ENCODE measurements at places on chromosomes 7 and 10. TPM values are rescaled to one million over a fixed set of nuclear protein-coding genes. Genes with fewer than 3 reads are reported as not detected.

The ACTL6B gene
- total RNA-seq, result not detected

DNA sequence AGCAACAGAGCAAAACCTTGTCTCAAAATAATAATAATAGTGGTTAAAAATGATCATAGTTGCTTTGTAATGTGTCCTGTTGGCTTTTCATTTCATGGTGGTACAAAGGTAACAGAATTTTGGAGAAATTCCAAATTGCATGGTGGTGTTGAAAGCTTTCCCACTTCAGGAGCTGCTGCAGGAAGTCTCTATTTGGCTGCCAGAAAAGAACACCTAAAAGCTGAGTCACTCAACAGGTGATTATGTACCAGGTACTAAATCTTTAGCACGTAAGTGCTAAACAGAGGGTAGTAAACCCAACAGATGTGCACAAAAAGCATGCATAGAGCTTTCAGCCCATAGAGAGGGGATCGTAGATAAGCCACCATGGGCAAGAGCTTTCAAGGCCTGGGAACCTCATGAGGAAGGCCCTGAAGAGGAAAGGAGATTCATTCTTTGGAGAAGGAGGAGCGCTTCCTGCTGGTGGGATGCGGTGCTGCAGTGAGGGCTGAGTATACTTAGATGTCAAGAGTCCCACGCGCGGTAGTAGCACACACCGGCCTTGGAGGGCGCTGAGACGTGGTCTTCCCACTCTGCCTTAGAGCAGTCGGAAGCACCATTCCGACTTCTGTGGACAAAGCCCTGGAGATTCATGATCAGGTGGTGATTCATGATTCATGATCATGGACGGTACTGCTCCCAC, 118.7 kb downstream of the RALA start:
- DNase-seq, result no peak
- H3K27me3 ChIP-seq, result no peaks in the 10 kb centered on the region
- H3K27ac ChIP-seq, result no peak overlapping the region
- no peaks in the 10 kb centered on the region for H3K4me1 ChIP-seq

DNA sequence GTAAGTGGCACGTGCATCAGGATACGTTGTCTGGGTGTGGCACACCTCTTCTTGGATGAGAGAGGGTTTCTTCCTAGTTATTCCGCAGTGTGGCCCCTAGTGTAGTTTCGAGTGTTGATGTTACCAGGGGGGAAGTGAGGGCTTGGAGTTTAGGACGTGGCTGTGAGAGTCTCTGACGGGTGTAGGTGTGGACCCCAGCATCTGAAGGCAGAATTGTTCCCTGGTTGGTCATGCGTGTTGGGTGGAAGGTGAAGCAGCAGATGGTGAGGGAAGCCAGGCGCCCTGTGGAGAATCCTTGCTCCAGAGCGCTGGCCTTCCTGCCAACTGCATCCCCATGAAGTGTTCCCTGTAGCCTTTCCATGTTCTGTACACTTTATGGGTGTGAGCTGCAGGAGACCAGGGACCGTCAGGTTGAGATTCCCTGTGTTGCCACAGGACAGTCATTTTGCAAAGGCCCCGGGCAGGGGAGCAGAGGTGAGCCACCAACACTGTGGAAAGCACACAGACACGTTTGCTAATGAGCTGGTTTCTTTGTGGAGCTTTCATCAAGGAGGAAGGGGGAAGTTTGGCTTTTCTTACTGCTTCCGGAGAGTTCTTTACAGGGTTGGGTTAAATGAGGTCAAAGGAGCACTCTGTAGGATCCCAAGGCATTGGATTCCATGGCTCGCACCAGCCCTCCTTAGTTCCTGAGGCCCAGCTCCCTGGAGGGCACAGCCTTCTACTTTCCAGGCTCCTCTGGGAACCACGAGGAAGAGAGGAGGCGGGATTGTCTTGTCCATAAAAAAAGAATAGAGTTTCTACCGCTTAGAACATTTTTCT, 32.0 kb downstream of the TSPAN14 start:
- no peak for DNase-seq
- H3K36me3 ChIP-seq, result no peaks in the 10 kb centered on the region
- H3K4me1 ChIP-seq, result no peaks in the 10 kb centered on the region
- no peaks in the 10 kb centered on the region for H3K27me3 ChIP-seq
- no peak overlapping the region for H3K27ac ChIP-seq
- no peak overlapping the region for H3K4me3 ChIP-seq

- no peaks in the 10 kb centered on the region for H3K36me3 ChIP-seq
- no peak for DNase-seq
- H3K27me3 ChIP-seq, result no peaks in the 10 kb centered on the region
- H3K4me1 ChIP-seq, result no peaks in the 10 kb centered on the region
Measured at GRCh38 chr10:76175533-76176165, 744.2 kb downstream of the LRMDA start.

The DYDC2 gene
- total RNA-seq, result 12.4 TPM

GRCh38 chr7:22686620-22687019, 40.4 kb upstream of the IL6 start:
- H3K27ac ChIP-seq, result no peak overlapping the region
- H3K27me3 ChIP-seq, result no peaks in the 10 kb centered on the region
- no peak overlapping the region for H3K4me3 ChIP-seq
- DNase-seq, result no peak
- no peaks in the 10 kb centered on the region for H3K36me3 ChIP-seq

The GLCCI1 gene
- 21.6 TPM for total RNA-seq

GRCh38 chr7:11539853-11540252, 292.1 kb downstream of the THSD7A start:
- no peak for DNase-seq
- H3K27ac ChIP-seq, result peak overlapping the region; percentile 51
- H3K4me1 ChIP-seq, result peaks cover 6% of the 10 kb centered on the region
- no peak overlapping the region for H3K4me3 ChIP-seq

The CCDC172 gene
- not detected for total RNA-seq

GRCh38 chr10:69172241-69172982, 7.6 kb upstream of the SUPV3L1 start:
- no peaks in the 10 kb centered on the region for H3K36me3 ChIP-seq
- no peak for DNase-seq
- H3K4me1 ChIP-seq, result no peaks in the 10 kb centered on the region
- H3K27ac ChIP-seq, result no peak overlapping the region
- no peaks in the 10 kb centered on the region for H3K27me3 ChIP-seq

DNA sequence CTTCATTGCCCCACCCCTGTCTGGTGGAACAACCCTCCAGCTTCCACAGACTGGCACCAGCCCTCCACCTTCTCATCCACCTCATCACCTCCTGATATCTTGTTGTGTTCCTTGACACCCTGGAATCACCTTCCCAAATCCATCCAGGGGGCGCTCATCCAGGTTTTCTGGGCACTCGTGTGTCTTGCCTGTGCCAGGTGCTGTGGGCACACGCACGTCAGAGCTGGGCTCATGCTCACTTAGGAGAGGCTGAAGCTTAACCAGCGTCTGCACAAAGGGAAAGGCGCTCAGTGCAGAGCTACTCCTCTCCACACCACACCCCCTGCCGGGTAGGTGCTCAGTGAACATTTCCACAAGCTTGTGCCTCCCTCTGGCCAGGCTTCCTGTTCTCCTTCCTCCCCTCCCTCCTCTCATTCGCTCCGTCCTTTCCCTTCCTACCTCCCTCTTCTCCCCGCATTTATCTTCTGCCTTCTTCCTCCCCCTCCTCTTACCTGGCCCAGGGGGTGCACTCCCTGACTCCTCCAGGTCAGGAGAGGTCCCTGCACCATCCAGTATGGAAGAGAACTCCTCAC, 4.8 kb downstream of the ADCYAP1R1 start:
- H3K36me3 ChIP-seq, result no peaks in the 10 kb centered on the region
- H3K4me3 ChIP-seq, result no peak overlapping the region
- H3K27ac ChIP-seq, result no peak overlapping the region
- DNase-seq, result no peak
- H3K27me3 ChIP-seq, result no peaks in the 10 kb centered on the region
- H3K4me1 ChIP-seq, result no peaks in the 10 kb centered on the region

GRCh38 chr7:118777308-118777707, 552.8 kb downstream of the ANKRD7 start:
- no peaks in the 10 kb centered on the region for H3K27me3 ChIP-seq
- H3K4me3 ChIP-seq, result no peak overlapping the region
- H3K36me3 ChIP-seq, result no peaks in the 10 kb centered on the region

GRCh38 chr10:6504296-6504695, 75.8 kb downstream of the PRKCQ start:
- DNase-seq, result no peak
- no peaks in the 10 kb centered on the region for H3K4me1 ChIP-seq
- no peaks in the 10 kb centered on the region for H3K36me3 ChIP-seq
- no peak overlapping the region for H3K27ac ChIP-seq
- H3K27me3 ChIP-seq, result no peaks in the 10 kb centered on the region
- no peak overlapping the region for H3K4me3 ChIP-seq

The ZP3 gene
- total RNA-seq, result not detected

The CALHM1 gene
- not detected for total RNA-seq

- H3K27ac ChIP-seq, result no peak overlapping the region
- no peak for DNase-seq
- H3K4me1 ChIP-seq, result no peaks in the 10 kb centered on the region
Measured at GRCh38 chr7:132861424-132861823, 220.5 kb downstream of the CHCHD3 start.

The ADAM22 gene
- 6.9 TPM for total RNA-seq

The SEMA3D gene
- total RNA-seq, result 7.1 TPM

The MACROH2A2 gene
- total RNA-seq, result 1.8 TPM

- no peaks in the 10 kb centered on the region for H3K36me3 ChIP-seq
- H3K27ac ChIP-seq, result no peak overlapping the region
- no peaks in the 10 kb centered on the region for H3K4me1 ChIP-seq
Measured at GRCh38 chr10:101778781-101779543, 3.0 kb upstream of the FGF8 start.

DNA sequence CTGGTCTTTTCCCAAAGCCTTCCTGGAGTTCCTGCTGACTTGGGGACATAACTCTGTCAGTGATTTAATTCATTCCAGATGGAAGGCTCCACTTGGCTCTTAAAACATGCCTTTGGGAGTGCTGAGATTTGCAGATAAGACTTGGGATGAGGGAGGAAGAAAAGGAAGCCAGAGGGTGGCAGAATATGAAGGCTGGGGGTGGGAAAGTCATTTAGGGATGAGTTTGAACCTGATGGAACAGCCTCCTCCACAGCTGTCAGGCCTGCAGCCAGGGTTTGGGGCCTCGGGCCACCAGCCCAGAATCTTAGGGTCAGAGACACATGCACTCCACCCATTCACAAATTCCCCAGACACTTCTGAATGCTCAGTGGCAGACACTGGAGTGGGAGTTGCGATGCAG, 28.4 kb upstream of the EIF5AL1 start:
- H3K4me1 ChIP-seq, result no peaks in the 10 kb centered on the region
- no peaks in the 10 kb centered on the region for H3K36me3 ChIP-seq
- H3K27ac ChIP-seq, result peak overlapping the region; percentile 61
- DNase-seq, result peak; percentile 86

The VAX1 gene
- total RNA-seq, result not detected

GRCh38 chr10:123380491-123381085, 226.4 kb downstream of the BUB3 start:
- no peaks in the 10 kb centered on the region for H3K4me1 ChIP-seq
- no peaks in the 10 kb centered on the region for H3K27me3 ChIP-seq
- H3K27ac ChIP-seq, result no peak overlapping the region
- no peak overlapping the region for H3K4me3 ChIP-seq
- DNase-seq, result no peak

The EPO gene
- 1.1 TPM for total RNA-seq

The PRPS1L1 gene
- not detected for total RNA-seq

DNA sequence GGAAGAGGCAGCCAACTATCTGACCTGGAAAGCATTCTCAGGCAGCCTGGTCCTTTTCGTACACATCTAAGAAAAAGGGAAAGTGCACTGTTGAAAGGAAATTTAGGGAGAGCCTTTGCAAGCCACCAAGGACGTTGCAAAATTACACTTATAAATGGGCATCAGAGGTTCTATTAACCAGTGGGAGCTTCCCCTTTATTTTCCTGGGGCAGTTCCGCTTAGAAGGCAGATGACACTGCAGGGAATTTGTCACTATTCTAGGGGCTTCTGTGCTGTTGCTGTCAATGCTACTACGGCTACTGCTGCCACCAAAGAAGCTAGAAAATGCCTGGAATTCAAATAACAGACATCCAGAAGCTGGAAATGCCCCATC, 79.6 kb upstream of the AUTS2 start:
- no peak overlapping the region for H3K4me3 ChIP-seq
- H3K27me3 ChIP-seq, result no peaks in the 10 kb centered on the region

- no peak overlapping the region for H3K4me3 ChIP-seq
- H3K36me3 ChIP-seq, result no peaks in the 10 kb centered on the region
- no peaks in the 10 kb centered on the region for H3K4me1 ChIP-seq
- no peak overlapping the region for H3K27ac ChIP-seq
- DNase-seq, result no peak
Measured at GRCh38 chr10:11697718-11698527, 44.3 kb upstream of the ECHDC3 start.

DNA sequence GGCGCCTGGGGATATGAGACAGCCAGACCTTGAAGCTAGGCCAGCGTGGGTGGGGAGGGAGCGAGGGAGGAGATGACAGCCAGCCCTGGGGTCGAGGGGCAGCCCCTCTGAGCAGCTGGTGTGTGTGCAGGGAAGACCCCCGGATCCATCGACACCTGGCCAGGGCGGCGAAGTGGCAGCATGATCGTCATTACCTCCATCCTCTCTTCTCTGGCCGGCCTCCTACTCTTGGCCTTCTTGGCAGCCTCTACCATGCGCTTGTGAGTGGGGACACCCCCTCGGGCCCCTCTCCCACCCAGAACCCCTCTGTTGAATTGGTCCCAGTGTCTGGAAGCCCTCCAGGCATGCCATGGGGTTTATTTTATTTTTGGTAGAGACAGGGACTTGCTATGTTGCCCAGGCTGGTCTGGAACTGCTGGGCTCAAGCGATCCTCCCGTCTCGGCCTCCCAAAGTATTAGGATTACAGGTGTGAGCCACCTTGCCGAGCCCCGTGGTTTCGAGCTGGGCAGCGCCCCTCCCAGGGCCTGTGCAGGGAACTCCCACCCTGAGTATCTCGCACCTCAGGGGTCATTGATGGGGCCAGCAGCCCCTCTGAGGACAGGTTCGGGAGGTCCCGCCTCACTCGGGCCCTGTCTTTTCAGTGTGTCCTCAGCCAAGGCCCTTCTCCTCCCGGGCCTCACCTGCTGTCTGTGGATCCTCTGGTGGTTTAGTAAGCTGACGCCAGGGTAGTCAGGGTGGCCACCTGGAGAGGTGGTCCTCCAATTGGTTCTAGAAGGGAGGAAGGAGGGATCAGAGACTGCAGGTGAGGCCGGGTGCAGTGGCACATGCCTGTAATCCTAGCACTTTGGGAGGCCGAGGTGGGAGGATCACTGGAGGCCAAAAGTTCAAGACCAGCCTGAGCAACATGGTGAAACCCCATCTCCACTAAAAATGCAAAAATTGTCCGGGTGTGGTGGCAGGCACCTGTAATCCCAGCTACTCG, 3.8 kb downstream of the UPK3B start:
- no peak overlapping the region for H3K27ac ChIP-seq
- H3K27me3 ChIP-seq, result no peaks in the 10 kb centered on the region
- peaks cover 4% of the 10 kb centered on the region for H3K4me1 ChIP-seq
- no peak overlapping the region for H3K4me3 ChIP-seq

The TMEM270 gene
- total RNA-seq, result not detected

DNA sequence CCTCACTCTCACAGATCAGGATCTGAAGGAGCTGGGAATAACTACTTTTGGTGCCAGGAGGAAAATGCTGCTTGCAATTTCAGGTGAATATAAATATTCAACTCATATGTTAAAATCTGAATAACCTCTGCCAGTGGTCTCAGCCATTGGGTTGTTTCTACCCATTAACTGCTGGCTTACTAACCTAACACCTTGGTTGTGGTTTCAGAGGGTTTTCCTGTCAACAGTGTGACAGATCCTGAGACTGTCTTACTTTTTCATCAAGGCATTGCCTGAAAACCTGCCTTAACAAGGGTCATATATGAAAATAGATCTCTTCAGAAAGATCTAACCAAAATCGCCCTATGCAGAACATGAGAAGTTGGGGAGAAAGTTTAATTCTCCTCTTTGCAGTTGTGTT, 307.7 kb downstream of the BICC1 start:
- no peak for DNase-seq
- no peaks in the 10 kb centered on the region for H3K27me3 ChIP-seq
- no peaks in the 10 kb centered on the region for H3K4me1 ChIP-seq
- no peak overlapping the region for H3K27ac ChIP-seq
- no peak overlapping the region for H3K4me3 ChIP-seq
